ENCODE measurements at places on chromosomes 12 and 14. TPM values are rescaled to one million over a fixed set of nuclear protein-coding genes. Genes with fewer than 3 reads are reported as not detected.

- no peaks in the 10 kb centered on the region for H3K4me1 ChIP-seq
- DNase-seq = no peak
- H3K27me3 ChIP-seq = no peaks in the 10 kb centered on the region
- no peak overlapping the region for H3K4me3 ChIP-seq
- no peaks in the 10 kb centered on the region for H3K36me3 ChIP-seq
- H3K27ac ChIP-seq = no peak overlapping the region
These were observed 60.6 kb downstream of the SUDS3 start for GRCh38 chr12:118436986-118437385.

The BAZ1A gene
- total RNA-seq = 20.8 TPM

The CACNA2D4 gene
- total RNA-seq = 7.3 TPM

DNA sequence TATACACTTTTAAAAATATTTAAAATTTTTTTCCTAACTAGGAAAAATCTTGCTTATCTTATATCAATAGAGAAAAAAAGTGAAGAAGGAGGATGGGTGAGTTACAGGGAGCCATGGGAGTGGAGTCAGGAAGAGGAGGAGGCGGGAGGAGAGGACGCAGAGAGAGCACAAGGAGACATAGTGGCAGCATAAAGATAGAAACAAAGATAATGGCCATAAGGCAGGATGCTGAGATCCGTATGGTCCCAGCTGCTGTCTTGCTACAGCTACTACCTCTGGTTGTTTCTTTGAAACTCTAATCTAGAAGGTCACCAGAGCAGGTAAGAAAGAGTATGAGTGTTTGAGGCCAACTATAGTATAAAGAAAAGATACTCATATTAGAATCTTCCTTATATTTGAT, 2.6 kb upstream of the SOX5 start:
- DNase-seq = no peak
- no peak overlapping the region for H3K4me3 ChIP-seq
- no peaks in the 10 kb centered on the region for H3K36me3 ChIP-seq
- H3K27ac ChIP-seq = no peak overlapping the region
- H3K27me3 ChIP-seq = no peaks in the 10 kb centered on the region
- no peaks in the 10 kb centered on the region for H3K4me1 ChIP-seq

GRCh38 chr14:65229748-65230728, 127.7 kb upstream of the MAX start:
- peak overlapping the region; percentile 71 for H3K4me3 ChIP-seq
- no peaks in the 10 kb centered on the region for H3K36me3 ChIP-seq
- H3K27ac ChIP-seq = peak overlapping the region; percentile 74
- peaks cover 22% of the 10 kb centered on the region for H3K4me1 ChIP-seq

The NDRG2 gene
- total RNA-seq = 86.2 TPM

- no peaks in the 10 kb centered on the region for H3K36me3 ChIP-seq
- no peak overlapping the region for H3K27ac ChIP-seq
- no peaks in the 10 kb centered on the region for H3K27me3 ChIP-seq
- DNase-seq = no peak
- peaks cover under 1% of the 10 kb centered on the region for H3K4me1 ChIP-seq
- H3K4me3 ChIP-seq = no peak overlapping the region
These were observed 8.9 kb upstream of the WNT5B start for GRCh38 chr12:1620092-1620491.

The GLI1 gene
- total RNA-seq = 2.8 TPM

- DNase-seq = no peak
- no peak overlapping the region for H3K27ac ChIP-seq
- no peaks in the 10 kb centered on the region for H3K4me1 ChIP-seq
- no peaks in the 10 kb centered on the region for H3K36me3 ChIP-seq
- H3K27me3 ChIP-seq = no peaks in the 10 kb centered on the region
These were observed 725.5 kb upstream of the FLRT2 start for GRCh38 chr14:84804468-84804867.

The RIMBP2 gene
- 51.7 TPM for total RNA-seq

Measured in kidney (tissue), 22 donors.